ENCODE measurements at places on chromosomes 2 and 18.

- DNase-seq: peak; percentile 81
Observed at GRCh38 chr2:46942143-46942526, 26.5 kb upstream of the MCFD2 start.

DNA sequence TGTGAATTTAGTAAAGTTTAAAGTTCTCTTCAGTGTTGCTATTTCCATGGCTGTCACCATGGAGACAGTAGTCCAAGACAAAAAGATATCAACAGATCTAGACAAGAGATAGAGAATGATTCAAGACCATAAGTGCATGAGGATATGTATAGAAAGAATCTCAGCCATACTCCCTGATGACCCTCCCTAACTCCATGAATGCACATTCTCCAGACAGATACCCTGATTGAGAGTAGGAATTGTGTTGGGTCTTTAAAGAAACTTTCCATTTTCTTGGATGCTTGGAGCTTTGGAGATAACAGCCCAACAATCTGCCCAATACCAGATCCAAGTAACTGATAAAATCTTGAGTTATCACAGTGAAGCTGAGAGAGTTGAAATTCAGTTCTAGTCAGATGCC is 1601.2 kb upstream of the CELF4 start:
- DNase-seq: no peak

DNA sequence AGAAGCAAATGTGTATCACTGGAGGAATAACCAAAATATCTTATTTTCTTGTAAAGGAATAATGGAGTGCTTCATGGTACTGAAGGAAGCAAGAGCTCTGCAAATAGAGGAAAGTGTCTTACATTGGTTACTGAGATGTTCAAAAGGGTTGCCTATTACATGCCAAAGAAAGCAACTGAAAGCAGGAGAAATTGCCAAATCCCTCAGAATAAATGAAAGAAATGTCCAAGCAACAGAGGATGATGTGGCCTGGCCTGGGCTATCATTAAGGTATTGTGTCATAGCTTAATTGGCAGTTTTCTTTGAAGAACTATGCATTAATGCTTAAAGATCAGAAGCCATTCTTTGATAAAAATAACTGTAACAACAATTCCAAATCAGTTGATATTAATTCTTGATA is 173.7 kb downstream of the RAB3GAP1 start:
- no peak for DNase-seq

DNA sequence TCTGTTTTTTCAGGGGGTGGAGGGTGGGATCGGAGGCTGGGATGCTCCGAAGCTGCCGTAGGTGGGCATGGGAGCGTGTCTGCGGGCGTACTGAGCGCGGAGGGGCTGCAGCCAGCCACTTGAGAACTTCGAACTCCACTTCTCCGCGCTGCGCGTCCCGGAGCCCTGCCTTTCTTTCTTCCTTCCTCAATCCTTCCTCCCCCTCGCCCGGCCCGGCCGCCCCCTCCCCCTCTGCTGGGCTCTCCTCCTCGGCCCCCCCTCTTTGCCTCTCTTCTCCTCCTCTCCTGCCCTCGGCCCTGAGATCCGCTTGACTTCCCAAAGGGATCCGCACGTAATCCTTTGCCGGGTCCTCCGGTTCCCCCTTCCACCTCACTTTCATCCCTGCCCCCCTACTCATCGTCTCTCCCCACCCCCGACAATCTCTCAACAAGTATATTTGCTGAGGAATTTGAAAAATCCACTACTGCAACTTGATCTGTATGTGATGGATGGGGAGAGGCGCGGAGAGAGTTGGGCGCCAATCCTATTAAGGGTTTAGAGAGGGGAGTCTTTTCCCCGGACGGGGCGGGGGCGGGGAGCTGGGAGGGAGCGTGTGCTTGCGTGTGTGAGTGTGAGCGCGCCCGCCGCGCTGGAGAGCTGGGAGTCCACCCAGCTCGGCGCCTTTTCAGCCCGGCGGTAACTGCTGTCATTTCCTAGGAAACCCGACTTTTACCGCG is 1.1 kb downstream of the GLI2 start:
- no peak for DNase-seq

GRCh38 chr18:57618910-57619309 is 2.7 kb downstream of the NARS1 start:
- DNase-seq: no peak

DNA sequence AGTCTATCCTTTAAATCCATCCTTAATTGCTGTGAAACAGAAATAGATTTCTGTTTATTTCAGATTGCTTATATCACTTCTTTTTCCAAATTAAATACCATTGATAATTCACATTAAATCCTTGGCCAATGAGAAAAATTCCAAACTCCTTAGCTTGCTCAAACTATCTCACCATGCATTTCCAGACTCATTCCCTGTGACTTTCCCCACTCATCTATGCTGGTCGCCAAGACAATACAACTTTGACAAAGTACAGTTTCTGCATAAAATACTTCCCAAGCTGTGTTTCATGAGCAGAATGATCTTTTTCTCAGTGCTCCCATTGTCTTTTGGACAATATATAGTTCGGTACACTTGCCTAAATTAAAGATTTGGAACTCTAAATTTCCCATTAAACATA is 575.6 kb downstream of the CPS1 start:
- no peak for DNase-seq

- DNase-seq: no peak
Observed at GRCh38 chr2:105166688-105167087, 74.9 kb upstream of the GPR45 start.

GRCh38 chr18:9233771-9234440 is 97.3 kb downstream of the ANKRD12 start:
- no peak for DNase-seq

DNA sequence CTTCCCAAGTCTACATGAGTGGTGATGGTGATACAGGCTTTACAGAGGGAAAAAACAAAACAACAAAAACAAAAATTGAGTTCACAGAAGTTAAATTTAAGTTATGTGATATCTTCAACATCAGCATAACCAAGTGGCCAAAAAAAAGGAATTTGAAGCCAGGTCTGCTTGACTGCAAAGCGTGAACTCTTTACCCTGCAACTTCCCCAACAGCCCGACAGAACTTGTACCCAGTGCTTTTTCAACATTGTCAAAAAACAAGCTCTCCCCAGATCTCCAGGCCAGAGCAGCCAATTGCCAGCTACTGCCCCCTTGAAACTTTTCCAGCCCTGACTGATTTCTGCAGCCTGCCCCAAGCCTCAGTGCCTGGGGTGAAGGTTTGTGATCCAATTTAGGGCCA is 76.7 kb downstream of the RNF144A start:
- no peak for DNase-seq

GRCh38 chr2:200604571-200605255 is 18.9 kb downstream of the AOX1 start:
- DNase-seq: no peak

- no peak for DNase-seq
Observed at GRCh38 chr2:237486334-237486818, 675 bp upstream of the MLPH start.

DNA sequence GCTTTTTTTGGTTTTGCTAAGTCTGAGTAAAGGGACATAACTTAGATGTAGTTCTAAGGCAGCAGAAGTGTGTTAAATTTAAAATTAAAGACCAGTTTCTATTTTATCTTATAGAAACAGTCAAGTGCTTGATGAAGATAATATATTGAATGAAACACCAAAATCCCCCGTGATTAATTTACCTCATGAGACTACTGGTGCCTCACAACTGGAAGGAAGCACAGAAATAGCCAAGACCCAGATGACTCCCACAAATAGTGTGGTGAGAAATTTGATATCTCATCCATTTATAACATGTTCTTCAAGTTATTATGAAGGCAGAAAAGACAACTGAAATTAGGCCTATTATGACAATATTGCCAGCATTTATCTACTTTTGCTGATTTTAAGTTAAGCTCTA is 45.6 kb downstream of the APLF start:
- DNase-seq: no peak

- no peak for DNase-seq
Observed at GRCh38 chr2:221731432-221732145, 159.5 kb upstream of the EPHA4 start.

GRCh38 chr18:52391810-52392559 is 52.0 kb downstream of the DCC start:
- DNase-seq: no peak

DNA sequence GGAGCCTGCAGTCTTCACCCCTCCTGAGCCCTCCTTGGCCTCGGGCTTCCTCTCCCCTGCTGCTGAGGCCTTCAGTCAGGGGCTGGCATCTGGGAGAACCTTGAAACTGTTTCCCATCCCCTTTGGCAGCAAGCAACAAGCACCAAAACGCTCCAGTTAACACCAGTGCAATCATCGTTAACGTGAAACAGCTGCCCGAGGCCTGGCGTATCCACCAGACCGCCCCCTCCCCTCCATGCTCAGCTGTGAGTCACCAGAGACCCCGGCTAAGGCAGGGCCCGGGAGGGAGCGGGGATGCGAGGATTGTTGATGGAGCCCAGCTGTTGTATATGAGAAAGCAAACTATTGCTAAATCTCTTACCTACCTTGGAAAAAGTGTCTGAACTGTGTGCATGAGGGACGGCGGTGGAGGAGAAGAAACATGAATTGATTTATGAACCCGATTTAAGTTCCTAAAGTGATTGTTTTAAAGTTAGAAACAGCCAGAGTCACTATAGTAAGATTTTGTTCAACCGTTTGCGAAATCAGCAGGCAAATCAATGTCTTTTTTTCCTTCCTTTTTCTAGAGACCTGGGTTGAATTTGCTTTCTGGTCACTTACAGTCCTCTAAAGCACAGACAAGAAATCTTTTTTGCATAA is 5.2 kb downstream of the ZFP36L2 start:
- DNase-seq: peak; percentile 50

- no peak for DNase-seq
Observed at GRCh38 chr18:23137788-23138216, 2.5 kb downstream of the CABLES1 start.

GRCh38 chr2:218369330-218369729 is 12.7 kb downstream of the CATIP start:
- DNase-seq: no peak

GRCh38 chr2:231861288-231861931 is 64.8 kb downstream of the NPPC start:
- no peak for DNase-seq

GRCh38 chr2:235511187-235511661 is 17.4 kb downstream of the AGAP1 start:
- no peak for DNase-seq

GRCh38 chr2:121287146-121287798 is 2.3 kb upstream of the TFCP2L1 start:
- DNase-seq: no peak

GRCh38 chr2:55965966-55966365 is 42.4 kb upstream of the EFEMP1 start:
- DNase-seq: no peak

- DNase-seq: no peak
Observed at GRCh38 chr2:240569523-240569997, 1.3 kb downstream of the RNPEPL1 start.

DNA sequence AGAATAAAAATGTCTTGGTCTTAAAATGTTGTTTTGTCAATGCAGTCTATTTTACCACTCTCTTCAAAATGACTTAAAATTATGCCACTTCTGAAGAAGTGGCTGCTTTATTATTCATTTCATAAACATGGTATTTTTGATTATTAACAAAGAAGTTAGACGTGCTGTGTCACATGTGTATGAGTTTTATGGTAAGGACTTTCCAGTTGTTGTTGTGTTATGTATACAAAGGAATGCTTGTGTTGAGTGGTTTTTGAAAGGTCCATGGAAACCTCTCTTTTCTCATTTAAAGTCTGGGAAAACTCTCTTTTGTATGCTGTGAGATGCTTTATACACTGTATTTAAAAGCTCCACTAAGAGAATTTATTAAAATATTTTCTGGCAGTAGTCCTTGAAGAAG is 116.2 kb downstream of the MTCL1 start:
- DNase-seq: no peak

DNA sequence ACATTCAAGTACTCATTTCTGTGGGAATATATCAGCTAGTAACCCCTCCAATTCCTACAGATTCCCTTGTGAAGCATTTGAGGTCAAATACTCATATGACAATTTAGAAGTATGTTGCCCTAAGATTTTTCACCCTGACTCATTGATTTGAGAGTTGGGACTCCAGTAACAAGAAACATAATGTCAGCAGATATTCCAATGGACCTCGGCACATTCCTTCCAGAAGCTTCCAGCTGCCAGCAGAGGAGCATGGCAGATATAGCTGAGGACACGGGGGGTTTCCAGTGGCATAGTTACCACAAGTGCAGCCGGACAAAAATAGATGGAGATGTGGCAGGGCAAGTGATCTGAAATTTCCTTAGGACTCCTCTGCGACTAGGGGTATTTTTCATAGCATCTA is 101.9 kb upstream of the ARHGAP28 start:
- DNase-seq: no peak

DNA sequence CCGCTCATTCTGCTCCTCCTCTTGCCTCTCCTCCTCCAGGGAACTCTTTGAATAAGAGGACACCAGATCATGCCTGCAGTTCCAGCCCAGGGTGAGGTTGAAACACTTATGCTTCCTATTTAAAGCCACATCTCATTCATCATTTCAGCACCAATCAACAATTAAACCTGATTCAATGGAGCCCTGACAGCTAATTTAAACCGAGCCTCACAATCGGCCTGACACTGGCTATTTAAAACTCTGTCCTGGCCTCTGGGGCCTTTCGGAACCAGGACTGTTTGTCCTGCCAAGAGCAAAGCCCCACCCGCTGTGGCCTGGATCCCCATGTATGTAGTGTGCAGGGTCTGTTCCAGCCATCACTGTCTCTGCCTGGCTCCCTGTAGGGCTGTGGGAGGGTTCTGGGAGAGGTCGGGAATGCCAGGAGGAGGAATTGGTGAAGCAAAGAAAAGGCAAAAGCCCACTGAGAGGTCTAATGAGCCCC is 97.4 kb downstream of the MCFD2 start:
- no peak for DNase-seq

All from CD4-positive, alpha-beta T cell treated with Interleukin-4 for 4 hours (primary cell).